ENCODE measurements at places on chromosomes 1 and 21. TPM values are rescaled to one million over a fixed set of nuclear protein-coding genes. Genes with fewer than 3 reads are reported as not detected.

S100A7 gene
- not detected for polyA plus RNA-seq

TRMT13 gene
- polyA plus RNA-seq = 20.3 TPM

PRRX1 gene
- polyA plus RNA-seq = 207 TPM

PARP1 gene
- polyA plus RNA-seq = 95.3 TPM

NUF2 gene
- 8.6 TPM for polyA plus RNA-seq

RGS16 gene
- polyA plus RNA-seq = 7.5 TPM

SLC25A34 gene
- polyA plus RNA-seq = 4.9 TPM

CLIC4 gene
- 141 TPM for polyA plus RNA-seq

TTC13 gene
- 19.3 TPM for polyA plus RNA-seq

ANKRD65 gene
- polyA plus RNA-seq = 14.6 TPM

PADI3 gene
- polyA plus RNA-seq = not detected

GPR61 gene
- 0.95 TPM for polyA plus RNA-seq

NPPA gene
- polyA plus RNA-seq = 1.4 TPM

DEPDC1 gene
- 8.6 TPM for polyA plus RNA-seq

CELA2B gene
- polyA plus RNA-seq = 5.5 TPM

CELA3B gene
- 0.99 TPM for polyA plus RNA-seq

CYP4X1 gene
- 3.9 TPM for polyA plus RNA-seq

CDK18 gene
- polyA plus RNA-seq = 11.7 TPM

HSD3B2 gene
- not detected for polyA plus RNA-seq

TNFSF18 gene
- 0.16 TPM for polyA plus RNA-seq

KRTAP21-2 gene
- polyA plus RNA-seq = not detected

SLC1A7 gene
- polyA plus RNA-seq = 0.23 TPM

OR2T11 gene
- not detected for polyA plus RNA-seq

Data from muscle of back (tissue), 13 donors.